ENCODE measurements at places on chromosomes 4 and X.
A peak's percentile ranks its signal among the peaks of the same experiment; 100 is the strongest.

- no peak for DNase-seq
These were observed 1958.7 kb upstream of the IGFBP7 start for GRCh38 chr4:59068722-59069418.

DNA sequence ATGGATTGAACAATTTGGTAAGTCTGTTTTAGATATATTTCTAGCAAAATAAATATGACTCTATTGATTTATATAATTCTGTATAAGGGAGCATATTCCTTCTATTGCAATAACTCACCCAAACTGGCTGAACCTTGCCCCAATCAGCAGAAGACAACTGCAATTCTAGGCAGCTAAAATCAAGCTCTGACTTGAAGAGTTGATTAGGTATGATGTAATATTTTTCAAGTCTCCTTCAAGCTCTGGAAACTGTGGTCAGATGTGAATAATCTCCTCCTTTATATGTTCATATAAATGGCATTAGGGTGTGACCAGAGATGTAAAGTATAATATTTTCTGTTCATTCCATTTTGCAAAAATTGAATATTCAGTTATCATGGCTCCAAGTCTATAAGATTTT, 8.2 kb downstream of the RASSF6 start:
- DNase-seq, result no peak

- DNase-seq, result no peak
These were observed 100.6 kb downstream of the PPP2R2C start for GRCh38 chr4:6371812-6372211.

GRCh38 chr4:26619784-26620183, 35.9 kb downstream of the TBC1D19 start:
- peak; percentile 3 for DNase-seq

- DNase-seq, result no peak
These were observed 24.1 kb upstream of the PI4K2B start for GRCh38 chr4:25209702-25210101.

DNA sequence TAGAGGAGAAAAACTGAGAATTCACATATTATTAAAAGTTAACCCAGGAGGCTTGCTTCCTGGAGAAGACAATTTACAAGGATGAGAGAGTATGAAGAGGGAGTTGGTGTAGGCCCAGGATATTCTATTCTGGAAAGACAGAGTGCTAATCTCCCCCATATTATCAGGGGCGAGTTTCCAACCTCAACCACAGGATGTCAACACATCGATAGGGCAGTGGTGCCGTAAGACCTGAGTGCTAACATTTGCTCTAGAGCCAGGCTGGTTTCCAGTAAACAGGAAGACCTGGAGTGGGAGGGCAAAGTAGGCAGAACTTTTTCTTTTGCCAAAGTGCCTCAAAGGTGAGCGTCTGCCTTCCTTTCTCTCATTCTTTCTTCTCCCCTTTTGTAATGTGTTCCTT, 2.8 kb upstream of the AWAT1 start:
- DNase-seq, result no peak

GRCh38 chrX:132497432-132497831, 8.6 kb upstream of the MBNL3 start:
- DNase-seq, result no peak

- DNase-seq, result no peak
These were observed 1.2 kb downstream of the RASL11B start for GRCh38 chr4:52863324-52863723.

DNA sequence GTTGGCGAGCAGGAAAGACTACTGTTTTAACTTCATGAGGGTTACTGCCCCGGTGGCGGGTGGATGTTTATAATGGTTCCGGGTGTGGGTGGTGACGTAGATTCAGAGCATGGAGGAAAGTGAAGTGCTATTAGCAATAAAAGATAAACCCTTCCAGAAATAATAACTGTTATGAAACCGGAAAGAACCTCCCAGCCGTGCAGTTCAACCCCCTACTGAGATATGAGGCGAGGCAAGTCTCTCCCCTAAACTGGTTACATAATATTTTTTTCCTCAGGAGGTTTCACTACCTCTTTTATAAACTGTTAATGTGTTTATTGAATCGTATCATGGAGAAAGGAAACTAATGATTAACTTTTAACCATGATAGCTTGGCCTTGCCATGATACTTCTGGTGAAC, 33.9 kb upstream of the STIM2 start:
- no peak for DNase-seq

DNA sequence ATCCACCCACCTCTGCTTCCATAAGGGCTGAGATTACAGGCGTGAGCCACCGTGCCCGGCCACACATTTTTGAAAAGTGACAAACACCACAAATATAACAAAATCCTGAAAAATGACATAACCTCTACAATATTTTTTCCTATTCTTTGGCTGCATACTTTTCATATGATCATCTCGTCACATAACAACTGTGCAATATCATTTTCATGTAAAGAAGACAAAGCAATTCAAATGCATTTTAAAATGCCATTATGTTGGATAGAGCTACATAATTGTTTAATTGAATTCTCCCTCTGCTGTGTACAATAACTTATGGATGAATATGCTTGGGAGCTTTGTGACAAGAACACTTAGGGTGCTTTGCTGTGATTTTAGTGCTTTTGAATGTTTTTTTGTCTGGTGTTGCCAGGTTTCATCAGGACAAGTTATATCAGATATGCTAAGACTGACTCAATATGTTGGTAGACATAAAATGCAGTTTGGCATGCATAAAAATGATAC, 132.9 kb downstream of the CHIC2 start:
- DNase-seq, result no peak

DNA sequence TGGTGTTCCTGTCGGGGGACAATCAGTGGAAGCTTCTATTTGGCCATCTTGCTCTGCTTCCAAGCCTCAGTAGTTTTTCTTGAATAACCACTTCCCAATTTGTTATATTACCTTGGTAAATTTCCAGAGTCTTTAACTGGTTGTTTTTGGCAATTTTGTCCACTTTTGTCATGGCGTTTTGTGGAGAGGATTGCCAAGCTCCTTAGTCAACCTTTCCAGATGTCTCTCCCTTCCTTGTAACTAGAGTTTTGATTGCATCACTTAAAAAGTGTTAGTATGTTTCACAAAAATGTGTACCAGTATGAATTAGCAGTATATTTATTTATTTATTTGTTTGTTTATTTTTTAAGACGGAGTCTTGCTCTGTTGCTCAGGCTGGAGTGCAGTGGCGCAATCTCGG, 15.8 kb upstream of the UXT start:
- no peak for DNase-seq

GRCh38 chr4:136371231-136371630, 1161.1 kb downstream of the PCDH18 start:
- DNase-seq, result no peak

DNA sequence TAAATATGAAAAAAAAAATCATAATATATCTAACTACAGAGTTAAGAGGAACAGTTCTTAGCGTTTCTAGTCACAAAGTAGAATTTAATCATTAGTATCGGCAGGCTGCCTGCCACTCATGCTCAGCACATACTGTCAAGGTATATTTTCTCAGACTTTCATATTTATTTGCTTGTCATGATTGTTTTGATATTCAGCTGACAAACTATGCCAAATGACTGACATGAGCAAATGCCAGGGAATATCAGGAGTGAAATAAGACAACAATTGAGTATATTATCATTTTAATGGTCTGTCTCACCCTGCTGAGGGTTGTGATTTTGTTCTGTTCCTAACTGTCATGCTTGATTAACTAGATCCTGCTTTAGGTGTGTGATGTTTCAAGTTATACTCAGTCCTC, 395.0 kb upstream of the SPOCK3 start:
- no peak for DNase-seq

DNA sequence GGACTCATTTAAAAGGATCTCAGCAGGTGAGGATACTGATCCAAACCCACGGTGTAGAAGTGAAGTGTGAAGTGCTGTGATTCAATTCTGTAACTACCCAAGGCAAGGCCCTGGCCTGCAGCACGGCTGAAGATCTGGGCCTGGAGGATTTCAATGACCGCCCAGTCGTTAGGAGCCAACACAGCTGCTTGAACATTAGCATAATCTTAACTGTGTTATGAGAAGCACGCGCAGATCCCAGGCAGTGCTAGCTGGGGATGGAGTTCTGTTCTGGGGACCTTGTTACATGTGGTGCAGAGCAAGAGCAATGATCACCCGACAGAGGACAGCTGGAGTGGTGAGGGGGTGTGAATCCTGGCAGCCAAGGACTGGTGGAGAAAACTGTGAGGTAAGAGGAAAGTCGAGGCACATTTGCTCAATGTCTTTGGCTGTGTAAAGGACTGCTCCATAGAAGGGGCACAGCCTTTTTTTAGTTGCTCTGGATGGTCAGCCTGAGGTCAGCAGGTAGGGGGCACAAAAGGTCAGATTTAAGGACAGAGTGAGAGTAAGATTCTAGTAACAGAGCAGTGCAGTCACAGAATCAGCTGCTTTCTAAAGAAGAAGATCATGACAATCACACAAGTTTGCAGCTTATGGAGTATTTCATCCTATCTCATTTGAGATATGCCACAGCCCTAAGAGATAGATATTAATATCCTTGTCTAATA, 181.8 kb downstream of the DCLK2 start:
- no peak for DNase-seq

GRCh38 chr4:6983544-6984142, 59.5 kb upstream of the TADA2B start:
- DNase-seq, result no peak

DNA sequence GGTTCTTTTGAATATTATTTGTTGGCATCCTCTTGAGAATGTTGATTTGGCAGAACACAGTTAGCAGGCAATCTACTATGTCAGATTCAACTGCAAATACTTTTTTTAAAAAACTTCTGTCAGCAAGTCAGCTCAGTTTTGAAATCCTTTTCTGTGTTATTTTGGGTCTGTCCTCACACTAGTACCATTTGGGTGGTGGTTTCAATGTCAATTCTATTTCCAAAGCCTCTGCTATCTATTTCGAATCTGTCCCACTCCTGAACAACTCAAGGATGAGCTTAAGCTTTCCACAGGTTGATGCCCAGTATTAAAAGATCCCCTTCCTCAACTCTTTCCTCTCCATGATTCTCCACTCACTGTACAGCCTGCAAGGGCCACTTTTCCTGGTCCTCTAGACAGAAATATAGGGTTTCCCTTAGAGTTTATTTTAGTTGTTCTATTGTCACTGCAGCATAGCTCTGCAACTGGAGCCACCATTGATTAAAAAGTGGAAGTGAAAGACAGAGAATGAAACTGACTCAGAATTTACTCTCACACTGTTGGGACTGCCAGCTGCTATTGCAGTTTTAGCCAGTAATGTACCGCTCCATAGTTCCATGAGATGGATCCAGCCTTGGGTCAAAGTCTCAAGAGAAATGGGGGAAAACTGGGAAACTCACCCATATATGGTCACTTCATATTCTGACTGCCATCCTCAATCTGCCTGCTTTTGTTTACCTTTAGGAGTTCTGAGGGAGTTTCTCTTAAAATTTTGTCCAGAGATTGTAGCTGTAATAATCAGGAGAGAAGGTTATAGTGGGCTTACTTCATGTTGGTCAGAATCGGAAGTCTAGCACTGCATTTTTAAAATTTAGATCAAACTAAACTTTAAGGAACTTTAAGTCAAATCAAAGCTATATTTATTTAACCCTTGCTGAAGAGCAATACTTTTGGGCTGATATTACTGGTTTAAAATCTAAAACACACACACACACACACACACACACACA, 14.6 kb downstream of the HDX start:
- DNase-seq, result no peak

DNA sequence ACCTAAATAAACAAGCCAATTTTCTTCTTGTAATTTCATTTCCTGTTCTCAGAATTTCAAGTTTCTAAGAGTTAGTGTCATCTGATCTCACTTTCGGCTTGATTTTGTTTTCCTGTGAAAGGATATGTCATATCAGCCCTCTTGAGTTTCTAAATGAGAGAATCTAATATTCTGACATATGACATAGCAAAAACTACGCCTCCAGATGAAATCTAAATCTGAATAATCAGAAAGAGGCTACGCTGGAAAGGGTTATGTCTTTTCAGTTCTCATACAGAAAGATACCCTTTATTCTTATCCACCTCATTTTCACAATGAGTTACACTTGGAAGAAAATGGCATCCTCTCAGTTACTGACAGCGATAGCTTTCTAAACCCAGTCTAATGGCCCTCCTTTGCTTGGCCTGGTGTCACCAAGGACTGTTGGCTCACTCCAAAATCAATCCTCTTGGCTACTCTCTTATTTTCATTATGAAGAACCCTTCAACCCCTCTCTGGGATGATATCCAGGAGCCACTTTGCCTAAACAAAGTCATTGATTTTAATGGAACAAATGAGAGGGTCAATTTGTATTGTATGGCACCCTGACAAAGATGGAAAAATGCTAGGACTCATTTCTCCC, 65.6 kb downstream of the ASB9 start:
- DNase-seq, result no peak

GRCh38 chr4:139533511-139533910, 22.5 kb downstream of the SETD7 start:
- no peak for DNase-seq

GRCh38 chrX:97692575-97692974, 808.9 kb downstream of the RPA4 start:
- DNase-seq, result no peak

GRCh38 chr4:121765971-121766538, 1.1 kb upstream of the SMIM43 start:
- no peak for DNase-seq

- DNase-seq, result no peak
These were observed 912.5 kb downstream of the C4orf33 start for GRCh38 chr4:130008461-130008860.

DNA sequence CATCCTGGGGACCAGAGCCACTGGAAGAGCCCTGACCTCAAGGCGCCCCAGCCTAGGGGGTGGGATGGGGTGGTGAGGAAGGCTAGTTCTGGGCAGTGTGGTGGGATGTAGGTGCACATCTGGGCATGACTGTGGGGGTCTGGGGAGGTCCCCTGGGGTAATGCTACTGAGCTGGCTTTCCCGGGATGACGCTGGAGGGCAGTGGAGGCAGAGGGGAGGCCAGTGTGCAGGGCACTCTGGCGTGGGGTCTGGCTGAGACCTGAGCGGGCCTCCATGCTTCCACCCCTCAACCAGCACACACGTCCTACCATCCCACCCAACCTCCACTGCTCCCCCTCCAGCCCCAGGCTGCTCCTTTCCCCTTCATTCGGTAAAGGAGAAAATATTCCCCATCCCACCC, 4.8 kb upstream of the SH3BP2 start:
- DNase-seq, result no peak

DNA sequence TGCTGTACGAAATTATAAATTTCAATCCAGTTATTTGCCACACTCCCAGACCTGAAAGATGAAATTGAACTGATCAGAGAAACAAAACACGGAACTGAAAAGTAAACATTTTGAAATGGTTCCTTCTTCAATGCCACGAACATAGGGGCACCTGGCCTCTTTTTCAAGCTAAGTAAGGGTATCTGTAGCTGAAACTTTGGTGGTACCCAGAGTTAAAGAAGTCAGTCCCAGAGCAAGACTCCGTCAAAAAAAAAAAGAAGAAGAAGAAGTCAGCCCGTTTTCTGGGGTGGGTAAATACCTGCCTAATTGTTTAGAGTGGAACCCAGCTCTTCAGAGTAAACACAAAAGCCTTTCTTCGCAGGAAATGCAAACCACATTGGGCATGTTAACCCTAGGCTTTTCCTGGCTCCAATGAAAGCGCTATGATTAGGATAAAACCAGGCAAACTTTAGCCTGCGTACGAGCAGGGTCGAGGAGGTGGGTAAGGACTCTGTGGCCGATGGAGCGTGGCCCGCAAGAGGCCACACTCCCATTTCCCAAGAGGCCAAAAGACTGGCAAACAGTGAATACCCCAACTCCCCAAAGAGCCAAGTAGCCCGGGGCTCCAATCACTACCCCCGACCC, 1.3 kb downstream of the ANTXR2 start:
- DNase-seq, result no peak

GRCh38 chr4:182348779-182349326, 105.7 kb downstream of the TENM3 start:
- no peak for DNase-seq

- DNase-seq, result no peak
These were observed 116.3 kb downstream of the GALNTL6 start for GRCh38 chr4:171929477-171929876.

All from fibroblast of skin of left biceps (primary cell).